T-cell (primary cell): ENCODE measurements at places on chromosomes 7 and 10.

GRCh38 chr7:128962899-128963298, 25.2 kb downstream of the IRF5 start:
- DNase-seq, result no peak

DNA sequence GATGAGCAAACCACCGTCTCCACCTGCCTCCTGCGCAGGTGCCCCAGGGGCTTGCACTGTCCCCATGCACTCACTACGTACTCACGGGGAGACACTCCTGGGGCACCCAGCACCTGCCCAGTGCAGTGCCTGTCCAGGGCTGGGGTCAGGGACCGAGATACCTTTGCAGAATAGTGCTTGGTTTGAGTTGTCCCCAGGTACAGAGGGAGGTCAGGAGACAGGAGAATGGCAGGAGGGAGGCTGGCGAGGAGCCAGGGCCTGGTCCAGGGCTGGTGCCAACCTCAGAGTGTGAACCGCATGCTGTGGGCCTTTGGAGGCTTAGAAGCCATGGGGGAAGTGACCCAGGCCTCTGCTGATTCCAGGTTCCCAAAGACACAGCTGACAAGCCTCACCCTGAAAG, 110.1 kb upstream of the GPR26 start:
- no peak for DNase-seq

- DNase-seq, result no peak
Observed at GRCh38 chr10:33493497-33493896, 159.0 kb upstream of the NRP1 start.

- DNase-seq, result no peak
Observed at GRCh38 chr10:66835400-66835799, 90.4 kb upstream of the LRRTM3 start.

- no peak for DNase-seq
Observed at GRCh38 chr7:158246960-158247673, 340.5 kb downstream of the PTPRN2 start.

- no peak for DNase-seq
Observed at GRCh38 chr7:157412021-157412443, 75.2 kb downstream of the DNAJB6 start.

- no peak for DNase-seq
Observed at GRCh38 chr7:95682913-95683312, 86.6 kb upstream of the PDK4 start.

- no peak for DNase-seq
Observed at GRCh38 chr7:35805876-35806275, 5.0 kb downstream of the SEPTIN7 start.
